ENCODE measurements at places on chromosomes 2 and 18.

GRCh38 chr2:128374711-128375413, 56.2 kb upstream of the HS6ST1 start:
- no peak for DNase-seq

- DNase-seq, result no peak
Measured at GRCh38 chr2:4762951-4763376, 929.2 kb upstream of the SOX11 start.

DNA sequence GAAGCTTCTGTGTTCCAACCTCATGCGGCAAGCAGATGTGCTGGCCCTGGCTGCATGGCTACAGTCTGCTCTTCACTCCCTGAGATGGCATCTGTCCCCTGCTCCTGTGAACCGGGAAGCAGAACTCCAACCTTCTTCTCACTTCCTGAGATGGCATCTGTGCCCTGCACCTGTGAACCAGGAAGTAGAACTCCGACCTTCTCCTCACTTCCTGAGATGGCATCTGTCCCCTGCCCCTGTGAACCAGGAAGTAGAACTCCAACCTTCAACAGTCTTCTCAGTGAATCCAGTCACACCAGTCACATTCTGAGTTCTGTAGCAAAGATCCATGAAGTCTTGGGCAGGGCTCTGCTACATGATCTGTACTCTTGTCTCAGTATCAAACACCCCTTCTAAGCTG, 887.2 kb upstream of the KLHL29 start:
- DNase-seq, result no peak

DNA sequence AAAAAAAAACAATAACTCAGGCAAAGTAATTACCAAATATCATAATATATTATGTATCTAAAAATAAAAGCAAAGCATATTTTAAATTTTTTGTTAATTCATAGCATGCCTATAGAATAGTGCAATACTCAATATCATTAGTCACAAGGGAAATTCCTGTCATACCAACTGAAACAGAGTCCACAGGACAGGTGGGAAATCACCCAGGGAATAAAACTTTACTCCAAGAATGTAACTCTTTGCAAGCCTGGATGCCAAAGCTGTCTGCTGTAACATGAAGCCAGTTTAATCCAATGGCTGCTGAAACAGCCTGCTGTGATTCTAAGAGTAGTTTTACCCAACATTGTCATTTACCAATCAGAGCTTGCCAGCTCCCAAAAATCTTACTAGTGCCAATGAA, 40.0 kb upstream of the SULT1C3 start:
- no peak for DNase-seq

DNA sequence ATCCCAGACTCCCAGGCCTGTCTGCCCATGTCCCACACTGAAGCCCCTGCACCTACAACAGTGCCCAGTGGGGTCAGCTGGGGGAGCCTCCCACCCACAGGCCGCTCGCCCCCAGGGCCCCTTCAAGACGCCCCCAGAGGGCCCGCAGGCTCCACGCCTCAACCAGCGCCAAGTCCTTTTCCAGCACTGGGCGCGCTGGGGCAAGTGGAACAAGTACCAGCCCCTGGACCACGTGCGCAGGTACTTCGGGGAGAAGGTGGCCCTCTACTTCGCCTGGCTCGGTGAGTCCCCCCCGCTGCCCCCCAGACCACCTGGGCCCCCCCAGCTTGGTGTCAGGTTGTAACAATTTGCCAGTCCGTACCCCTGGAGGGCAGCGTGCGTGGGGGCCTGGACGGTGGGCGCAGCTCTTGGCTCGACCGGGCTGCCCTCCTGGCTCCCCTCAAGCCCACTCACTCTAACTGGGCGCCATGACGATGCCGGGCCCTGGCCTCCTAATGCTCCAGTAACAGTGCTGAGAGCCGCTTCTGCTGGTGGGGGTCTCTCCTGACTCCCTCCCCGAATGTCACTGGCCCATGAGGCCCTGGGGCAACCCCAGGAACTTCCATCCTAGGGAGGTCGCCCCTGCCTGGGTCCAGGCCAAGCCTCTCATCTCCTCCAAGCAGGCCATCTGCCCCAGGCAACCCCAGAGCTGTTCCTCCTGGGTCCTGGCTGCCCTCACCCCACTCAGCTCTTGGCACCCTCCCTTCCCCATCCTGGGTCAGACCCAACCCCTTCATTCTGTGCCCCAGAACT, 14.9 kb downstream of the ANO7 start:
- DNase-seq, result no peak

DNA sequence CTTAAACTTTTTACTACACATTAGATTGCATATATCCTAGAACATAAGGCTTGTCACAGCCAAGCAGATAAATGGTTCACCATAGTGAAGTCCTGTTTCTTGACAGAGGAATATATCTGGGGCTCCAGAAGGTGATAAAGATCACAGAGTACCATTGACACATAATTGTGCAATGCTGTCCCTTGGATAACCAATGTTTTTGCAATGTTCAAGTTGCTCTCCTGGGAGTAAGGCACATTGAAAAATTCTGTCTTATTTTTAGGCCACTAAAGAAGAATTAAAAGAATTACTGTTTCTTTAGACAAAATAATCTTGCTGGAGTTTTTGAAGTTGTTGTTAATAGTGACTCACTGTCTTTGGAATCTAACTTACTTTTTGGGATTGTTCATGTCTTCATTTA, 1132.8 kb downstream of the LRP1B start:
- no peak for DNase-seq

DNA sequence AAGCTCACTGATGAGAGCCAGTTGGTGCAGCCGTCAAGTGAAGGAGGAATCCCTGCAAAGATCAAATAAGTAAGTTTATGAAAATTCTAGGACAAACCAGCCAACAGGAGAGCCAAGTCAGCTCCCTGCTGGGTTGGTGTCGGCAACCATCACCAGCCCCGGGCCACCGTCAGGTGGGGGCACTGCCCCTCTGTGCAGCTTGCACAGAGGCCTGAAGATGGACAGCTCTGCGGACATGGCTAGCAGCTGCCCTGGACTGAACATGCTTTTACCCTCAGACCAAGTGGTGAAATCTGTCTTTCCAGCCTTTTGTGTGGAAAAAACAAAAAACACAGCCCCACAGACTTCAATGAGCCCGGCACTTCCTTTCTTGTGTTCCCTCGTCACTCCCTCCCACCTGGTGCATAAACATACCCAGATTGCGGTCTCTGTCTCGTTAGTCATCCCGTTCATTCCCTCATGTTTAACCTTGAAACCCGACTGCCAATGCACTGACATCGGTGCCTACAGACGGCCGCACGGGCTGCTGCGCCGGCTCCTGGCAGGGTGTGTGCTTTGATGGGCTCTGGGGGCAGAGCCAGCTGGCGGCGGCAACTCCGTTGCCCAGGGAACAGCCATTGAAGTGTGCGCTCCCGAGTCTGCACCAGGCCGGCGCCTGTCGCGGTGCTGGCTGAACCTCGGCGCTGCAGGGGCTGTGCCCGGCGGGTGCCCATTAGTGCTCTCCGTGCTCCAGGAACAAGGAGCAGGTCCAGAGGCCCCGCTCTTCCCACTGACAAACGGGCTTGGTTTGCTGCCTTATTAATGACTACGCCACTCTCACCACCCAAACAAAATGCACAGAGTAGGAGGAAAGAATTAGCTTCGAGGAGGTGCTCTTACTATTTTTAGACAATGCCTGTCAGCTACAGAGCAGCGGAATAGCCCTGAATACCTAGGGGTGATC, 95.3 kb downstream of the EIPR1 start:
- no peak for DNase-seq

- DNase-seq, result no peak
Measured at GRCh38 chr2:85865539-85866164, 23.1 kb downstream of the ST3GAL5 start.

DNA sequence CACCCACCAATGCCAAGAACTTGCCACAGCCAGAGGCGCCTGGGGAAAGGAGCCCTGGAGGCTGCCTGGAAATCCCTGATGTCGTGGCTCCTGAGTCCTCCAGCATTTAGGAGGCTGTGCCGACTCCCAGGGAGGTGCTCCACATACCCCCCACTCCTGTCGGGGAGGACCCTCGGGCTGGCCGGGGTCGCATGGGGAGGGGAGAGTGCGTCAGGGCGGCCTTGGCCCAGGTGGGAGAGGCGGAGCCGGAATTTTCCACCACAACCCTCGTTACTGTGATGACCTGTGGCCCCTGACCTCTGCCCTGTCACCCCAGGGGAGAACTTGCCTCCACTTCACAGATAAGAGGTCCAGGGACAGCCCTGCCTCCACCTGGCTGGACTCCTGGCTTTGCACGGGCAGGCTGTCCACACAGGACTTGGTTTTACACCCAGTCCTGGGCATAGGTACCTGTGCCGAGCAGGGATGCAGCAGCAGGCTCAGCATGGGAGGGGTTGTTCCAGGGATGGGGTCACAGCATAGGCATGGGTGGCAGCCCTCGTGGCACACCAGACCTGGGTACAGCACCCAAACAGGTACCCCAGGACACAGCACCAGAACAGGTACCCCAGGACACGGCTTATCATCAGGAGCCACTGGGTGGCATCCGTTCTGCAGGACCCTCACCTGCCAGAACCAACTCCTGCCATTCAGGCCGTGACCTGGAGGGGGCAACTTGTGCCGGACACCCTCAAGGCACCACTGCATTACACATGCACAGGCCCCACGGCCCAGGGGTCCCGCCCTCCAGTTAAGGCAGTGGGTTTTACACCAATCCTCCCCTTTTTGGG, 12.3 kb upstream of the AGXT start:
- DNase-seq, result no peak

- DNase-seq, result no peak
Measured at GRCh38 chr18:48339692-48340091, 69.5 kb downstream of the ZBTB7C start.

DNA sequence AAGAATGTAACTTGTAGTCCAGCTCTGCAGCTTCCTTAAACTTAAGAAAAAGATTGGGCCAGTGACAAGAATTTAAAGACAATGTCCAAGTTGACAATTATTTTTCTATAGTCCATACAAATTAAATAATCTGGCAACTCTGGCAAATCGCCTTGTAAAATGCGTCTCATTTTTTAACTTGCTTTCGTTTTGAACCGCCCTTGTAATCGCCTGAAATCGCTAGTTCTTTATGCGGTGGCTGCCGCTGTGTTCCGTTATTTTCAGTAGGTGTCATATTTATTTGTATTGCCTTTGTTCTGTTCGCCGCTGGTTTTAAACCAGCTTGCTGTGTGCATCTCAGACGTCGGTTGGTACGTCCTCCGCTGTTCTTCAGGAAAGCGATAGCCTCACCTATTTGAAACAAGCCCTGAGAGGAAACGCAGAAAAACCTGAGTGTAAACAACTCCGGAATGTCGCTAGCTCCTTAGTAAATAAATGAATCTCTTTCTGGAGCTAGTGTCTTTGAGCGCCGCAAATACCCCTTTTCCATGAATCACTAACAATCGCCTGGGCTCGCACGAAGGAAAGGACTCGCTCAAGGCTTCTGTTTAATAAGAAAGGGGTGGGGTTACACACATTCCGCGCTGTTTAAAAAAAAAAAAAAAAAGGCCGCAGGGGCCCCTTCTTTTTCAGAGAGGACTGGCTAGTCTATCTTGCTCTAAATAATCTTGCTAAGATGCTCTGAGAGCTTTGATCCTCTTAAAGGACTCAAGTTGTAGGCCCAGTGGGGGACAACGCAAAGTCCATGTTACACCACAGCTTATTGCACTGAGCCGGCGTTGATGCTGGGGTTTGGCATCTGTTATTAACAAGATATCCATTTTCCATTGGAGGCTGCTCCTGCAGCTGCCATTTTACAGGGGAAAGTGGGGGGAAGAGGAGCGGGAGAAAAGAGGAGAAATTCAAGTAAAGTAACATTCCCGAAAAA, 3.0 kb downstream of the HOXD8 start:
- no peak for DNase-seq

DNA sequence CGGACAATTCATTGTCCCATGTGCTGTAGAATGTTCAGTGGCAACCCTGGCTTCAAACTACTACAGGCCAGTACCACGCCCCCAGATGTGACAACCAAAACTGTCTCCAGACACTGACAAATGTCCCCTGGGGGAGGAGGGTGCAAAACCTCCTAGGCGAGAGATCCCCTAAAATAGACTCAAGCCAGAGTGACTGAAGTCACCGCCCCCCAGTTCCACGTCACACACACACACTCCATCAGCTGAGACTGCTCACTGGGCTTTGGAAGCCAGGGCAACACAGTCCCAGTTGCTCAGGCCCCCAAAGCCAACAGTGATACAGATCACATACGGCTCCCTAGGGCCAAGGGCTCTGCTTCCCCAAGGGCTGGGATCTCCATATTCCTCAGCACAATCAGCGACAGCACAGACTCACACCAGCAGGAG, 19.1 kb downstream of the HDAC4 start:
- DNase-seq, result no peak

DNA sequence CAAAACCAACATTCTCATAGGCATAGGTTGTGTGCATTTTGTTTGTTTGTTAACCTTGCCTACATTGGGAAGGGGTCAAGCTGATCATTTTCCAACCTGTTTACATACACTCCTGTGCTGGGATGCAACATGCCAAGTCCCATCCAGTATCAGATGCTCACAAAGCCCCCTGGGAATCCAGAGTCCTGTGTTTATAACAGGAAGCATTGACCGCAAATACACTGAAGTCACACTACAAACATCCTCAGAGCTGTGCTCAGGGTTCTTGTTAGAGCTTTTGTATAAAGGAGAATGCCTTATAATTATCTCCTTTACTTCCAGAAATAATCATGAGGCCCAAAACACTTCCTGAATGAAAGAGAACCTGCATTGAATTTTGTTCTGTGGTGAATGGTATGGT, 488.7 kb upstream of the TCF4 start:
- no peak for DNase-seq

DNA sequence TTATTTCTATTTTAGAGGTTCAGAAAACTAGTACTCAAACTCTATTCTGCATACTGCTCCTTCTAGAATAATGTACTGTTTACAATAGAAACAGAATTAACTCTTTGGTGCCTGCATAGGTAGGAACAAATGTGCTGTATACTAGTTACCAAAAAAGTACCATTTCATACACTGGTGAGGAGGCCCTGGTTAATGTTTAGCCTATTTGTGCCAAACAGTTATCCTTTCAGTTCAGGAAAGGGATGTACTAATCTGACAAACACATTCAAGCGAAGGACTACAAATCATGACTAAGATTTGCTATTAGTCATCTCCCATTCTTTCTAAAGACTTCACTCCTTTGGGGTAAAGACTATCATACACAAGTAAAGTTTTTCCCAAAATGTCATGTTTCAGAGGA, 47.4 kb downstream of the EXOC6B start:
- DNase-seq, result no peak

GRCh38 chr2:229193281-229193680, 77.8 kb downstream of the PID1 start:
- DNase-seq, result no peak

- DNase-seq, result no peak
Measured at GRCh38 chr2:236617796-236618195, 48.2 kb downstream of the ACKR3 start.

- no peak for DNase-seq
Measured at GRCh38 chr2:115122701-115123100, 680.3 kb downstream of the DPP10 start.

Data from stimulated activated CD4-positive, alpha-beta T cell treated with anti-CD3 and anti-CD28 coated beads, Interleukin-2, amount 100 ng/mL, for 48 hours (primary cell).